ENCODE measurements at places on chromosomes 2 and 18.

- no peak for DNase-seq
Measured at GRCh38 chr2:175576270-175576669, 394.8 kb upstream of the ATP5MC3 start.

DNA sequence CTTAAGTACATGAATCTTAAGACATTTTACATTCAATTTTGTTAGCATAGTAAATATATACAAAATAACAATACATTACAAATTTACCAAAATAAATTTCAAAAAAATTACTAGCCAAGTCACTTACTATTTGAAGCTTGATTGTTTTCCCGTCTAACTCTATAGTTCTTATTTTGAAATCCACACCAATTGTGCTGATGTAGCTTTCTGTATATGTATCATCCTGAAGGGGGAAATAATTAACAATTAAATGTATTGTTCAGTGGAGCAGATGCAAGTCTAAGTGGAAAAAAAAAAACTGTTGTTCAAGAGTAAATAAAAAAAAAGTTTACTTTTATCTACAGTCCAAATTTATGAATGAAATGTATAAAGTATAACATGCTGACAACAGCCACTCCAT is 32.1 kb downstream of the RAB1A start:
- DNase-seq: no peak

GRCh38 chr18:48902023-48902855 is 48.5 kb downstream of the SMAD7 start:
- DNase-seq: no peak

DNA sequence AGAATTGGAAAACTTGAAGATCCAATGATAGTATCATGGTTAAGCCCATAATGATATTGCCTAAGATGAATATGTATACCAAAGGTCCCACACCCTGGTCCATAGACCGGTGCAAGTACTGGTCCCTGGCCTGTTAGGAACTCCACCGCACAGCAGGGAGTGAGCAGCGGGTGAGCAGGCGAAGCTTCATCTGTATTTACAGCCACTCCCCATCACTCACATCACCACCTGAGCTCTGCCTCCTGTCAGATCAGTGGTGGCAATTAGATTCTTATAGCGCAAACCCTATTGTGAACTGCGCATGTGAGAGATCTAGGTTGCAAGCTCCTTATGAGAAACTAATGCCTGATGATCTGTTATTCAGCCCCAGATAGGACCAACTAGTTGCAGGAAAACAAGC is 402.4 kb downstream of the EPHA4 start:
- DNase-seq: no peak

GRCh38 chr2:134681201-134681600 is 37.6 kb downstream of the TMEM163 start:
- no peak for DNase-seq

GRCh38 chr2:217920879-217921603 is 81.8 kb downstream of the TNS1 start:
- no peak for DNase-seq

DNA sequence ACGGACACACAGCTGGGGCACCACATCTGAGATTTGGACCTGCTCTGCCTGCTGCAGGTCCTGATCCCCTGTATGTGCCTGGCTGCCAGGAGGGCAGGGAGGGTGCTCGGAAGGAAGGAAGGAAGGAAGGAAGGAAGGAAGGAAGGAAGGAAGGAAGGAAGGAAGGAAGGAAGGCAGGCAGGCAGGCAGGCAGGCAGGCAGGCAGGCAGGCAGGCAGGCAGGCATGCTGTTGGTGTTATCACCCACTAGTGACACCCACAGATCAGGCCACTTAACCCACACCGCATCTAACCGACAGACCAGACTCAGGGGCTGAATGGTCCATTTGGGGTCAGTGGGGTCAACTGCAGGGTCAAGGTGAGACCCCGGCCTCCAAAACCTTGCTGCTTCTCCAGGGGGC is 5.8 kb downstream of the KLHL30 start:
- DNase-seq: no peak

- no peak for DNase-seq
Measured at GRCh38 chr18:7646174-7646886, 79.2 kb downstream of the PTPRM start.

DNA sequence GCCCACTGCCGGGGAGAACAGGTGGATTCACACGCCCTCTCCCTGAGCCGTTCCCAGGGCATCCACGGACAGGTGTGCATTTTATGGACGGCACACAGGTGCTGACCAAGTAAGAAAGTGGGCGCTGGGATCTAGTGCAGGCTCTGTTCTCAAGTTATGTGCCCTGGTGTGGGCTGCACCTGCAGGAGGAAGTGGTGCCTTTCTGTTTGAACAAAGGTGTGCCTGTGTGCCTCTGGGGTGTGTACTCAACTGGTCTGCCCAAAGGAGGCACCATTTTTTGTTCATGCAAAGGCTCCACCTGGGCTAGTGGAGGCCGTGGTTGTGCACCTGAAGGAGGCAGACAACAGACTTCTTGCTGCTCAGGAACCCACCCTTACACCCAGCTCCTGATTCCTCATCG is 88.2 kb upstream of the HK2 start:
- no peak for DNase-seq

- DNase-seq: no peak
Measured at GRCh38 chr18:47682876-47683275, 247.6 kb downstream of the SMAD2 start.

DNA sequence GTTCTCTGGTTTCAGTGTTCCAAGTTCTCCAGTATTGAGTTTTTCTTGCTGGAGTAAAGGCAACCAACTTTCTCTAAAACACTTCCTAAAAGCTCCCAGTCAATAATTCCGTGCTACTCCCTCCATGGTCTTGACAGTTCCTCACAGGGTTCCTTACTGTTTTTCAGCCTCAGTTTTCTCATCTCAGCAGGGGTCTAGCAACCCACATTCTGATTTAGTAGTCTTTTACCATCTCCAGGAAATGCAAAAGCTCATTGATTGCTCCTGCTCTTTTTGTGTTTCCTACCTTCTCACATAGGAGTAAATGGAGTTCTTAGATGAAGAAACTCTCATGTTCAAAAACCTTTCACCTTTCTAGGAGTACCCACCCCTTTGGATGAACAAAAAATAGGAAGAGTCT is 978.8 kb upstream of the POU3F3 start:
- DNase-seq: no peak

- no peak for DNase-seq
Measured at GRCh38 chr2:105470979-105471378, 72.1 kb upstream of the FHL2 start.

DNA sequence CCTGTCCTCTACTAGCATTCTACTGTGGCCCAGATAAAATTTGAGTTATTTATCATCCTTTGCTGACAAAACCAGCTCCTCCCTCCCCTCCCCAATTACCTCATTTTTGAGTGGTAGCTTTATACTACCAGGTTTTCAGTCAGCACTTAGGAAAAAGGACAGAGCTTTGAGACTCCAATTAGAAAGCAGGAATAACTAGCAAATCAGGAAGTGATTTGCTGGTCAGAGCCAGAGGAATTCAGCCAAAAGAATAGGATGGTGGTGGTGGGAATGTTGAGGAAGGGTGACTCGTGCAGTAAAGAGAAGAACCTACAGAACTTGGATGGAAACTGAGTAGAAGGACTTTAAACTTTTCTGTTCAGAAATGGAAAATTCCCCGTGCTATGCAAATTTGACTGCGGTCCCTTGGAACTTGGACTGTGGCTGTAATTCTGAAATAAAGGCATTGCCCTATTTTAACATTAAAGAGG is 3.7 kb downstream of the MYL12B start:
- no peak for DNase-seq

GRCh38 chr2:180787330-180787729 is 193.1 kb upstream of the UBE2E3 start:
- DNase-seq: no peak

GRCh38 chr2:24272907-24273306 is 87.4 kb downstream of the ITSN2 start:
- DNase-seq: no peak

- no peak for DNase-seq
Measured at GRCh38 chr2:72165792-72166191, 18.1 kb upstream of the CYP26B1 start.

DNA sequence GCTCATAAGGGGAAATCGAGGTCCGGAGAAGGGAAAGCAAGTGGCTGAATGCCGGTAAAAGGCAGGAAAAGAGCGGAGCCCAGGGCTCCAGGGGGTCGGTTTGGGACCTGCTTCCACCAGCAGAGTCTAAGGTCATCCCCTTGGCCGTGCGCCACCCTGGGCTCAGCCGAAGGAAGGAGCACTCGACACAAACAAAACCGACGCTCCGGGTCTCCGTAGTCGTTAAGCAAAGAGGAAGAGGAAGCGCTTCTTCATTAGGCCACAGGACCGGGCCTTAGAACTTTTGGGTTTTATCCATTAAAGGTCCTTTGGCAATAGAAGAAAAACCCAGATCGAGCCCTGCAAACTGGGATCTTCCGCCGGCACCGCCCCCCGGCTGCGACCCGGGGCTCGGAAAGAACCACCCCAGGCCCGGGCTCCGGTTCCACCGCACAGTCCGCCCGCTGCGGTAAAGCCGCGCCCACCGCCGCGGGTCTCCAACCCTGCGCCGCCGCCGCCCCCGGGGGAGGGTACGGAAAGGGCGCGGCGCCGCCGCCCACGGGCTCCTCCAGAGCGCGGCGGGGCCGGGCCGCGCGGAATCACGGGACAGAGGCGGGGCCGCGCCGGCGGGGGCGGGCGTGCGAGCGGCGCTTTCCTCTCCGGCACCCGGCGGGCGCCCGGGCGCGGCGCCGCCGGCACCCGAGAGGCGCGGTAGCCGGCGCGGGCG is at the start of gene TTL:
Gene TTL (plus strand): TSS at position 629 of the 706 bp plus-strand sequence. CDS start 189 bp downstream, outside the sequence.
- peak; percentile 78 for DNase-seq

DNA sequence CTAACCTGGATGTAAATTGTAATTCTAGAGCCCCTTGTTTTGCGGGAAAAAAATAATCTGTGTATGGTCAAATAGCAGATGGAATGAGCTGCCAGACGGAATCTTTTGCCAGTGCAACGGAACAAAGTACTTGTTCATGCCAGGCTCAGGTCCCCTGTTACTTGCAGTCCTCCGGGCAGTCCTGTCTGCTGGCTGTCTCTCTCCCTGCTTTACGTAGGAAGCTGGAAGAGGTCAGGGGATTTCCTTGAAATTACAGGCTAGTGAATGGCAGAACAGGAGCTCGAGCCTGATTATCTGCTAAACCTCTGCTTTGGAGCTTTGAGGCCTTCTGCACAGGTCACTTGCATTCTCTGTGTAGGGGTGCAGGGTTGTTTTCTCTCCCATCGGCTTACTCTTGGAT is 54.8 kb downstream of the LRRFIP1 start:
- DNase-seq: no peak

DNA sequence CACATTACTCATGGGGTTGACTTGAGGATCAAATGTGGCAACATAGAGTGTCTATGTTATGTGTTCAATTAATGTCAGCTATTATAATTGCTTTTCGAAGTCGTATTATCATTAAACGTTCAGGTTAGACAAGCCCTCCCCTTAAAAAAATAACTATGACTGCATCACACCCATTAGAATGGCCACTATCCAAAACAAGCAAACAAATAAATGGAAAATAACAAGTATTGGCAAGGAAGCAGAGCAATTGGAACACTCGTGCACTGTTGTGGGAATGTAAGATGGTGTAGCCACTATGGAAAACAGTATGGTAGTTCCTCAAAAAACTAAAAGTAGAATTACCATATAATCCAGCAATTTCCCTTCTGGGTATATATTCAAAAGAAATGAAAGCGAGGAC is 10.0 kb upstream of the CTIF start:
- DNase-seq: no peak

DNA sequence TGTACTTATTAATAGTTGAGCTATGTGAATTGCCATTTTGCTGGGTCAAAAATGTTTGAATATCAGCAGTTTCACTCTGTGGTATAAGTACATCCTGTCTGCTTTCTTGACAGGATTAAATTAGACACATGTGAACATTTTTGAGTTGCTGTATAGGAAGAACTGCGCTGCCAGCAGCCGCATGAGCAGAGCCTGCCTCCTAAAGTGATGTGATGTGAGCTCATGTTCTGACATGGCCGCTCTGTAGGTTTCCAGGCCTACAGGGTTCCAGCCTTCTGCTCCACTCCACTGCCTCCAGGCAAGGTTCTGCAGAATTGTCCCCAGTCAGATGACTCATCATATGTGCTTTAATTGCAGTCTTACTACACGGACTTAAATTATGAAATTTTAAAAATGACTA is 119.7 kb upstream of the NFATC1 start:
- DNase-seq: no peak

GRCh38 chr2:125596612-125597011 is 1059.3 kb upstream of the GYPC start:
- DNase-seq: no peak

GRCh38 chr2:30789670-30790210 is 17.5 kb downstream of the CAPN13 start:
- no peak for DNase-seq

GRCh38 chr2:33272001-33272400 is 204.4 kb upstream of the RASGRP3 start:
- no peak for DNase-seq

DNA sequence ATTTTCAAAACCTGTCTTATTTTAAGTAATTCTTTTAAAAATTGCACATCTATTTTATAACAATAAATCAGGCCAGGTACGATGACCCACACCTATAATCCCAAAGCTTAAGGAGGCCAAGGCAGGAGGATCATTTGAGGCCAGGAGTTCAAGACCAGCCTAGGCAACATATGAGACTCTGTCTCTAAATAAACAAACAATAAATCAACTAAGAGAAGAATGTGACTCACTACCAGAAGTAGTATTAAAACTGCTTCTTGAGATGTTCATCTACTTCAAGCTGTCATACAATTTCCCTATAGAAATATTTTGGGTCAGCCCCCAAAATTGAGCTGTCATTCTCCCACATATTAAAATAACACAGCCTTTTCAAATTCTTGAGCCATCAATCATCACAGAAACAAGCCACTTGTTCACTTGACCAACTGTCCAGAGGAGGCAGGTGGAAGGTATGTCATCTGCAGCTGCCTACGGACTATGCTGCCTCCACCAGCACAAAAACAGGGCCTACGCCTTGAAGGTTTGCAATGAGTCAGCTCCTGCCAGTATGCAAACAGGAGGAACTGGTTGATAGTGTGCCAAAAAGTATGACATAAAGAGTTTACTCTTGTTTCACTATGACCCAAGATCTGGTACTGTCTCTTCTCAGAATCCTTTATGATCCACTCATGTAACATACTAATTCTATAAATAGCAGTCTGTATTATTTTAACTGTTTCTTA is 33.6 kb downstream of the KIDINS220 start:
- no peak for DNase-seq

DNA sequence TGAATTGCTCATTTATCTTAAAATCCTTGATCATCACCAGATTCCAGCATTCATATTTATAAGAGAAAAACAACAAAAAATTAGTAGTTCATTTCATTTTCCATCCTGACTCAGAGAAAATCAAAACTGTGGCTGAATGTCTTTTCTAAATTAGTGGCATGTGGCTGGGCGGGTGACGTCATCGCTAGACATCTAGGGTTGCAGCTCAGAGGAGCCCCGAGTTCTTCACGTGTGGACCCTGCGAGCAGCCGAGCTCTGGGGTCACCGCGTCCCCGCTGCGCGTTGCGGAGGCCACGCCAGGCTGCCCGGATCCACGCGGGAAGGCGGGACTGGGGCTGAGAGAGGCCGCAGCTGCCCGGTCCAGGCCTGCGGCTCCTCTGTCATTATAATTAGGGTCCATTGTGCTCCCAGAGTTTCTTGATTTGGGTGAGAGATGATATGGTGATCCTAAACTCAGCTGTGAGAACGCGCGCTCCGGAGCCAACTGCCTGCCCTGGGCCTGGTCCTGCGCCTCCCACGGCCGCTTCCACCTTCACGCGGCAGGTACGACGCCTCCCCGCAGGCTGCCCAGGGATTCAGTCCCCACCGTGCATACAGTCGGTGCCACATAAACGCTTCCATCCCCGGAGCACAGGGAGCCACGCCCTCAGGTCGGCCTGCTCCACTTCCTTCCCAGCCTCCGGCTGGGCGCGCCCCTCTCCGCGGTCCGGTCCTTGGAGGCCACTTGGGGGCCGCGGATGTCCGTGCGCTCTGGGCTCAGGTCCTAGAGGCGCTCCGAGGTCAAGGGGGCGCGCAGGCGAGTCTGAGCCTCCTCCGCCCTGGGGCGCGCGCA is 56.5 kb downstream of the TMEM18 start:
- no peak for DNase-seq

Data from stimulated activated CD4-positive, alpha-beta T cell treated with anti-CD3 and anti-CD28 coated beads, Interleukin-2, amount 100 ng/mL, for 4 hours (primary cell).